ENCODE measurements at places on chromosomes 16 and 17.
A peak's percentile ranks its signal among the peaks of the same experiment; 100 is the strongest.

DNA sequence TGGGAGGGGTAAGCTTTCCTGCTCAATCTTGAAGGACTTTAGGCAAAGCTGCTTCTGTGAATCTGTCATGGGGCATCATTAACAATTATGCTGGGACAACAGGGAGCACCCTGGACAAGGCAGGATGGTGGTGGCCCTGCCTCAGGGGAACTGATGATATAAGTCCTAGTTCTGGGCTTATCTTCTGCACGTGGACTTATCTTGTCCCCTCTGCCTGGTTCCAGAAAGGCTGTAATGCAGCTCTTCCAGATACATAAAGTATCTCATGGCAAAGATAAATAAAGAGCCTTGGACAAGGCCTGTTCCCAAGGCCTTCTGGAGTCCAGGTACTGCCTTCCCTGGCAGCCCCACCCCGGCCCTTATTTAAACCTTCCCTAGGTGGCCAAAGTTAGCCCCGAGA, 6.0 kb upstream of the ZNF385C start:
- DNase-seq, result no peak

GRCh38 chr17:56045872-56046271, 107.4 kb upstream of the ANKFN1 start:
- DNase-seq, result no peak

GRCh38 chr17:31394544-31394943, 3.1 kb downstream of the RAB11FIP4 start:
- no peak for DNase-seq

GRCh38 chr16:58031016-58031800, 5.7 kb downstream of the MMP15 start:
- no peak for DNase-seq

DNA sequence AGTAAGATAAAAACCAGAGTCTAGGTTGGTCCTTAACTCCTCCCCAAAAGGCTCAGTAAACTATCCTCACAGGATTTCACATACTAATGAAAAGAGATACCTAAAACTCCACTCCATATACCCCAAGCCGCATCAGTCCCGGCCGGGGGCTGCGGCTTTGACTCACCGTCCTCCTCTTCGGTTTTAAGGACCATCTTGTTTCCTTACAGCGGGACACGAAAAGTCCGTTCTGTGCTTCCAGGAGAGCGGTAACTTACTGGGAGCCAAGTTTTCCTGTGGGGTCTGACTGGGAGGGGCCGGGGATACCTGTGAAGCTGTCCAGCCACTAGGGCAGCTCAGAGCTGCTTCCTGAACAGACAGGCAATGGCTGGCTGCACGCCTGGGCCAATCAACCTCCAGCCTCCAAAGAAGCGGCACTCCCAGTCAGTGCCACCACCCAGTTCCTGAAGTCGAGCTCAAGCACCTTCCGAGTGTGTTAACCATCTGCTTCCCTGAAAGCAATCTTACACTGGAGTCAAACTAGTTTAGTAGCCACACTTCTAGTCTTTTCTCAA, 45.5 kb downstream of the CYTH1 start:
- DNase-seq, result peak; percentile 42

DNA sequence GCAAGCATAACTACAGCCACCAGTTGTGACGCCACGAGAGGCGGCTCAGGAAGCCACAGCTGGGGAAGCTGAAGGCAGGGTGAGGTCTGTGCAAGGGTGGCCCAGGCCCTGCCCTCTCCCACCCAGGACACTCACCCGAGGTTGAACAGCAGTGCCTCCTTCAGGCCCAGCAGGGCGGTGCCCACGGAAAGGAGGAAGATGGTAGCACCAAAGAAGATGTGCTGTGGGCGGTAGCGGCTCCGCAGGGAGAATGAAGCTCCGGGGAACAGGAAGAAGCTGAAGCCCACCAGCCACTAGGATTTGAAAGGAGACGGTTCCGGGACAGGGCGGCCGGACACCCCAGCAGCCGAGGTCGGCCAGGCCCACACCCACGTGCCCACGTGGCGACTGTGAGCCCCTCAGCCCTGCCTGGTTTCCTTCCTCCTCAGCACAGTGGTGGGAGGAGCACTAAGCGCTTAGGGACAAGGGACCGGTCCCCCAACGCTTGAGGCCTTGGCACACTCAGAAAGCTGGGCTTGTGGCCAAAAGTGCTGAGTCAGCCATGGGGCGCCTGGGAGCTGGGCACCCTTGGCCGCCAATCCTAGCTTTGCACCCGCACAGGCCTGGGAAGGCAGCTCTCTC, 11.0 kb downstream of the CYB561 start:
- peak; percentile 66 for DNase-seq

DNA sequence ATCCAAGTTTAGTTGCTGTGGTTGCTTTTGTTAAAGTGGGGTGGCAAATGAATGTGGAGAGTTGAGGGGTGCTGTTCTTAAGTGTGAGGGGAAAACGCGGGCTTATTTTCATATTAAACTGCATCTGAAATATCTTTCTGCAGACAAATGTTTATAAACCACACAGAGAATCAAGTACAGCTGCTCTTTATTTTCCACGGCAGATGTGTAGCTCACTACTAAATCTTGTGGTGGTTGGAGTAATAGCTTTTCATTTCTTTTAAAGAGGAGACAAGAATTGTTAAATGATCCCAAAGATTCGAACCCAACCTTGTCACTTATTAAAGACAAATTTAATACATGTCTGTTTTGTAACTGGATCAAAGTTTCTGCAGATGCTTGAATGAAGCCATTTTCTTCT, 2.1 kb downstream of the CLTC start:
- no peak for DNase-seq

DNA sequence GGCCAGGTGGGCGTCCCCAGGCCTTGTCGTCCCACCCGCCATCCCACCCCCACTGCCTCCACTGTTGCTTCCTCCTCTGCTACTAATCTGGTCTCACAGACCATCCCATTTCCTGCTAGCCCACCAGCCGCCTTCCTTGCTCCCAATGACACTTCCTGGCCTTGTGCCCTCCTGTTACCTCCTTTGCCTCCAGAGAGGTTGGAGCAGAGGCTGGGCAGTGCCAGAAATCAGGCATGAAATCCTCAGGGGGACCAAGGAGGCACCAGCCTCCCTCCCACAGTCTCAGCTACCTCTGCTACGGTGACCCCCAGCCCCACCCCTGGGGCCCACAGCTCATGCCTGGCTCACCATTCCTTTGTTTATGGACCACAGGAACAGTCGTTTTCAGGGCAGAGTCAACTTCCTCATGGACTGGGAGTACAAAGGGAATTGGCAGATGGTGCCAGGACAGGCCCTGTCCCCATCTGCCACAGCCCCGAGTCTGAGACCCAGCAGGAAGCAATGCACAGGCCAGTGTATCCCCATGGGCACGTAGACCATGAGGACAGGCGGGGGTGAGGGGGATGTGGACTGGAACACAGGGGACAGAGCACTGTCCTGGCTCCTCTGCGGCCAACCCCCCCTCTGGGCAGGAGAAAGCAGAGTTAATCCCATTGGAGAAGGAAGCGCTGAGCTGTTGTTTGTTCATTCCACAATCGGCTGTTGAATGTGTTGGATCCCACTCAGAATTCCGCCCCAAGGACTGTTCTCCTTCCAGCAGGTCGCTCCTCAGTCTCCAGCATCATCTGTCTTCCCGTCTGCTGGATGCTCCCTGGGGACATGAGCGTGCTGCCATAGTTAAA, 2.2 kb upstream of the CDH5 start:
- DNase-seq, result no peak

DNA sequence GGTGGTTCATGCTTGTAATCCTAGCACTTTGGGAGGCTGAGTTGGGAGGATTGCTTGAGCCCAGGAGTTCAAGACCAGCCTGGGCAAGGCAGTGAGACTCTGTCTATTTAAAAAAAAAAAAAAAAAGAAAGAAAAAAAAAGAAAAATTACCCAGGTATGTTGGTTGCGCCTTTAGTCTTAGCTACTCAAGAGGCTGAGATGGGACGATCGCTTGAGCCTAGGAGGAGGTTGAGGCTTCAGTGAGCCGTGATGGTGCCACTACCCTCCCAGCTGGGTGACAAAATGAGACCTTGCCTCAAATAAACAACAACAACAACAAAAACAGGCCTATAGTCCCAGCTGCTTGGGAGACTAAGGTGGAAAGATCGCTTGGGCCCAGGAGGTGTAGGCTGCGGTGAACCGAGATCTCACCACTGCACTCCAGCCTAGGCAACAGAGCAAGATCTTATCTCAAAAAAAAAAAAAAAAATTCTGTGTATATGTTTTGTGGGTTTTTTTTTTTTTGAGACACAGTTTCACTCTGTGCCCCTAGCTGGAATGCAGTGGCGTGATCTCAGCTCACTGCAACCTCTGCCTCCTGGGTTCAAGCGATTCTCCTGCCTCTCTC, 12.5 kb upstream of the ANKRD40CL start:
- peak; percentile 49 for DNase-seq

All from effector memory CD8-positive, alpha-beta T cell (primary cell).